ENCODE measurements at places on chromosomes 2 and 18. TPM values are rescaled to one million over a fixed set of nuclear protein-coding genes. Genes with fewer than 3 reads are reported as not detected.

GRCh38 chr2:78417355-78417754 lies 608.1 kb upstream of the REG3G start:
- H3K27me3 ChIP-seq: no peaks in the 10 kb centered on the region
- no peak for DNase-seq
- H3K4me1 ChIP-seq: no peaks in the 10 kb centered on the region
- no peak overlapping the region for H3K4me3 ChIP-seq
- H3K27ac ChIP-seq: no peak overlapping the region

DNA sequence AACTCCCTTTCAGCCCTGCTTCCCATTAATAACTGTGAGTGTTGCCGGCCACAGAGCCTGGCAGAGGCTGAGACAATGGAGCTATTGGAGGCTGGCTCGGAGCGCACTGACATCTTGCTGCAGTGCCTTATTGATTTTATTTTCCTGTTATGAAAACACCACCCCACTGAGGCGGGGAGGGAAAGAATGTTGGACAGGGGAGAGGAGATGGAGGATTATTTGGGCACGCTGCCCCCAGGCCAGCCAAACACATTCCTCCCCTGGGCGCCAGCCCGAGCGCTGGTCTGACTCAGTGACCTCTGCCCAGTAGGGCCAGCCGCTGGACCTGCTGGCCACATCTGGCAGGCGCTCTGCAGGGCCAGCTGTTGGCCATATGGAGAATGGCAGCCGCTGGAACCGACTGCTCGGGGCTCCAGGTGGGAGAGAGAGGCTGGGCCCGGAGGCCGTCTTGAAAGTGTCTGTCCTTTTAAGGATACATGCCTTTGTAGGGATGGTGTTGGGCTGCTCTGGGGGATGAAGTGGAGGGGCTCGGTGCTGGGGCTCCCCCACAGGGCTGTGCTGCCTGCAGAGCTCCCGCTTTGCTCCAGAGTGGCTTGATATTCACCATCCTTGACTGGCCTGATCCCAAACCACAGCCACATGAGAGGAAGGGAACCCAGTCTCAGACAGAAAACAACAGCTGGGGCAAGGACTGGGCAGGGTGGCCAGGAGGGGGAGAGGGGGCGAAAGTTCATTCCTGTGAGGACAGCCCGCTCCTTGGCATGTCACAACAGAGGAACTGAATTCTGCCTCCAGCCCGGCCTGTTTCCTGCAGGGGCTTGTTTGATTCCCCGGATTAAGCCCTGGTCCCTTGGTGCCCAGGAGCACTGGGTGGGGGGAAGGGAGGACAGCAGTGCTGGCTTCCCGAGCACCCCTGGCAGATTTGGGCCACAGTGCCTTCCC lies 179.0 kb downstream of the KLHL29 start:
- no peaks in the 10 kb centered on the region for H3K36me3 ChIP-seq
- DNase-seq: no peak
- no peaks in the 10 kb centered on the region for H3K4me1 ChIP-seq

- H3K27ac ChIP-seq: no peak overlapping the region
- no peak for DNase-seq
- H3K36me3 ChIP-seq: no peaks in the 10 kb centered on the region
Observed at GRCh38 chr2:207317378-207317984, 151.7 kb upstream of the KLF7 start.

The SIX3 gene
- total RNA-seq: not detected

Data from T-cell (primary cell).